ENCODE measurements at places on chromosomes 3 and 15.

GRCh38 chr3:119600732-119601131, 3.0 kb downstream of the PLA1A start:
- no peak for DNase-seq

GRCh38 chr15:57306161-57306943, 70.0 kb upstream of the CGNL1 start:
- peak; percentile 72 for DNase-seq

DNA sequence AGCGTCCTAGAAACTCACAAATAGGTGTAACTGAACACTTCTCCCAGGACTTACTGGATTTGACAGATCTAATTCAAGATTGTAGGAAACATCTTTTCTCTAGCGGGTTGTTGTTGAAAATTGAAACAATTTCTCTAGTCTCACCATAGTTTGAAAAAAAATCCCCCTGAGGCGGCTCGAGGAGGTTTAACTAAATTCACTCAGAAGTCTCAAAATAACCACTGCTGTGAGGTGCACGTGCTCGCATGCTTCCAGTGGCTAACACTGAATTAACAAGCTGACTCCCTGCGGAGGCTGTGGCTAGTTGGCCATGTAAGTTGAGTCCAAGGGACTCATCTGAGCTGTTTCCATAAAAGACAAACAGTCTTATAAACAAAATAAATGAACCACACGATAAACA, 503.9 kb downstream of the OCA2 start:
- no peak for DNase-seq

DNA sequence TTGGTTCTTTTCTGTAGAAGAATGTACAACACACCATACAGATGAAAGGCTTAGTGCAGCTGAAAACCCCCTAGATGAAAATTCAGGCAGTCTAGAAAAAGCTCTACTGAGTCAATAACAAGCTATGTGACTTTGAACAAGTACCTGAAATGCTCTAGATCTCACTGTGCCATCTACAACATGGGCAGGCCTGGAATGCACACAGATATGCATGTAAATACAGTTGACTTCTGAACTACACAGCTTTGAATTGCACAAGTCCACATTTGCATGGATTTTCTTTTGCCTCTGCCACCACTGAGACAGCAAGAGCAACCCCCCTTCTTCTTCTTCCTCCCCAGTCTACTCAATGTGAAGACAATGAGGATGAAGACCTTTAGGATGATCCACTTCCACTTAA, 98.4 kb downstream of the CNTN3 start:
- no peak for DNase-seq

DNA sequence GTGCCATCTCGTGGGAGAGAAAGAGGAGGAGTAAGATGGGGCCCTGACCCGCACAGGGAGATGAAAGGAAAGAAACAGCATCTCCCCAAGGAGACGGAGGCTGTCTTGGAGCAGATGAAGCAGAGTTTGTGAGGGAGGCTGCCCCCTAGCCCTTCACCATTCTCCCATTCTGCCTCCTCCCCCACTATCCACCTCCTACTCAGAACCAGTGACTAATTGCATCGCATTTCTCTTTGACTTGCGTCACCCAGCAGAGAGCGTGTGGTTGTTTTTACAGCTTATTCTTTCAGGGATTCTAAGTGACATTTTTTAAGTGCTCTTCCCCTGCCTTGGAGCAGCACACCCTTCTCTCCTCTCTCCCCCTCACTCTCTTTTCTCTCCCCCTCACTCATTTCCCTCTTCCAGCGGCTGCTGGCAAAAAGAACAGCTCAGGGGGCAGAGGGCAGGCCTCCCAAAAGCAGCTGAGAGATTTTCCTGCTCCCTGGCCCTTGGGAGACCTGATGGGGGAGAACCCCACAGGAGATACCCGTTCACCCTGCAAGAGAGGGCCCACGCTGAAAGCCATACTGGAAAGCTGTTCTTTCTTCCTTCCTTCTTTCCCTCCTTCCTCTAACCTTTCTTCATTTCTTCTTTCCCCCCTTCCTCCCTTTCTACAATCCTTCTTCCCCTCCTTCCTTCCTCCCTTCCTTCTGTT, 91.8 kb downstream of the MRPL46 start:
- no peak for DNase-seq

DNA sequence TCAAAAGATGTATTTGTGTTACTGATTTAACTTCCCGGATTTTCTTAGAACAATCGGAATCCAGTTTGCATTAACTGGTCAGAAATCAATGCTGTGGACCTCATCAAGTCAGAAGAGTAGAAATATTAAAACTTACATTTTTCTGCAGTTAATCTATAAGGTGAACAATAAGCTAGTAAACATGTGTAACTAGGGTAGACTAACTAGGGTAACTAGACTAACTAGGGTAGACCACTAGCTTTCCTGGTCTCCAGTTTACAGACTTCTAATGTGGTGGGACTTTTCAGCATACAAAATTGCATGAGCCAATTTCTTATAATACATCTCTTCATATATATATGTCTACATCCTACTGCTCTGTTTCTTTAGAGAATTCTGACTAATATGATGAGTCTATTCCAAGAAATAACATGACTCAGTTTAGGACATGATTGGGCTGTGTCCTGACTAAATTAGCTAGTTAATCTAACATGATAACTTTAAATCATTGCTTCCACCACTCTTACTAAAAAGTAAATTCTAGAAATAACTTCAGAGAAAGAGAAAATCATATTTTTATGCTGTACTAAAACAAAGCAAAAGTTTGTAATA, 5.3 kb downstream of the PLSCR2 start:
- no peak for DNase-seq

GRCh38 chr15:101641894-101642293, 10.3 kb downstream of the TM2D3 start:
- peak; percentile 25 for DNase-seq

- no peak for DNase-seq
These were observed 1.8 kb downstream of the GORASP1 start for GRCh38 chr3:39105687-39106063.

DNA sequence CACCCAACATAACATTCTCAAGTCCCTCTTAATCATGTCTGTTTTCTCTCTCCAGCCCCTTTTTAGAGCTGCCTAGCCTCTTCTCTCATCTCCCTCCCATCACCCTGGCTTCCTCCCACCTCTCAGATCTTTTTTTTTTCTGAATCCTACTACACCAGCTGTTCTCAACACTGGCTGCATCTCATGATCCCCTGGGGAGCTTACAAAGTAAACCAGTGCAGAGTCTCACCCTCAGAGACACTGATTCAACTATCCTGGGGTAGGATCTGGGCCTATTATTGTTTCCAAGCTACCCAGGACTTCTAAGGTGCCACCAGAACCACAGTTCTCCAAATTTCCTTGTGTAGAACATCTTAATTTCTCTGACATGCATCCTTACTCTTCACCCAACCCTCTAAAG, 50.3 kb upstream of the ACAN start:
- DNase-seq: no peak

DNA sequence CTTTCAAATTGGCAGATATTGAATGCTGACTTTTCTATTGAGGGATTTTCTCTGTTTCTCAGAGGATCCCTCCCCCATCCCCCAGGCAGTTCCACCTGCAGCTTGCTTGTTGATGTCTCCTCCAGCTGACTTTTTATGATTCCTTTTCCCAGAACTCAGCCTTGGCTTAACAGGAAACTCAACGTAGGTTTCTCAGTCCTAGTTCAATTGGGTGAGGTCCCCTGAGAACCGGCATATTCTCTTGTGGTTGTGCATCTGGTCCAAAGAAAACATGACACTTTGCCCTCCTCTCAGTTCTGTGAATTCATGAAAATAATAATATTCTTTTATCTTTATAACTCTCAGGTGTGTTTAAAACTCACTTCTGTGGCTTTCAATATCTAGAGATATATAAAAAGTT, 1222.1 kb downstream of the OTOL1 start:
- DNase-seq: no peak

- DNase-seq: no peak
These were observed 20.7 kb downstream of the TPM1 start for GRCh38 chr15:63063164-63063756.

GRCh38 chr3:30683769-30684168, 77.4 kb downstream of the TGFBR2 start:
- DNase-seq: no peak

DNA sequence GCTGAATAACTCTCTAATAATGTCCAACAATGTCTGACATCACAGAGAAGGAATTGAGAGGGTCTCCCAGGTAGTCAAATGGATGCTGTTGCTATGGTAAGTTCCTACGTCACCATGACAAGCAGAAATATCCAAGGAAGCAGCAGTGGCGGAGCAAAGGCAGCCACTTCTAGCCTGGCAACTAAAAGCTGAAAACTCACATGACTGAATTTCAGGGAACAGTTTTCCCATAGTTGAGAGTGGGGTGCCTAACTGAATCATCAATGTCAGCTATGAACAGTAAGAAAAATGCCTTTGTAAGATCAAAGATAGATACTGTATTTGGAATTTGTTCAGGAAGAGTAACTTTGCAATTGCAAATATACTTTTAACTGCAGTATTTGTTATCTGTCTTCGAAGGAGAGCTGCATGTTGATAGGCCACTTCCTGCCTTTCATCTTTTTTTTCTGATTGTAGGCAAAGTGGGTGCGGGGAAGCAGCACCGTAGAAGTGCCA, 161.7 kb downstream of the BBX start:
- DNase-seq: no peak

- DNase-seq: no peak
These were observed 38.8 kb upstream of the PCSK6 start for GRCh38 chr15:101528108-101528916.

GRCh38 chr3:42118762-42119361, 27.7 kb downstream of the TRAK1 start:
- peak; percentile 65 for DNase-seq

GRCh38 chr3:149203758-149204157, 17.9 kb downstream of the CP start:
- DNase-seq: no peak

DNA sequence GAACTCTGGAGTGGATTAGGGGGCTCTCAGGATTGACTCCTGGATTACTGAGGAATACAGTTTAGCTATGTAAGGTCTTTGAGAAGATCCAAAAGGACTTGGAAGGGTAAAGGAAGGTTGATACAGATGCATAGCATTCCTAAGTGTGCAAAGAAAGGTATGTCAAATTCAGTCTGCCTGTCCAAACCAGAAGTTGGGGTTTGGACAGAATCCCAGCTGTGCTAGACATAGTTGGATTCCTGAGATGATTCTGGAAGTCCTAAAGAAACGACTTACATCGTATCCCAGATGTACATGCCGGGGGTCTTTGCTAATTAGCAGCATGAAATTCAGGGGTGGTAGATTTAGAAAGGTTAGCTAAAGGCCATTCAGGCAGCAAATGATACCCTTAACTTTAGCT, 97.7 kb upstream of the TSPAN3 start:
- no peak for DNase-seq

DNA sequence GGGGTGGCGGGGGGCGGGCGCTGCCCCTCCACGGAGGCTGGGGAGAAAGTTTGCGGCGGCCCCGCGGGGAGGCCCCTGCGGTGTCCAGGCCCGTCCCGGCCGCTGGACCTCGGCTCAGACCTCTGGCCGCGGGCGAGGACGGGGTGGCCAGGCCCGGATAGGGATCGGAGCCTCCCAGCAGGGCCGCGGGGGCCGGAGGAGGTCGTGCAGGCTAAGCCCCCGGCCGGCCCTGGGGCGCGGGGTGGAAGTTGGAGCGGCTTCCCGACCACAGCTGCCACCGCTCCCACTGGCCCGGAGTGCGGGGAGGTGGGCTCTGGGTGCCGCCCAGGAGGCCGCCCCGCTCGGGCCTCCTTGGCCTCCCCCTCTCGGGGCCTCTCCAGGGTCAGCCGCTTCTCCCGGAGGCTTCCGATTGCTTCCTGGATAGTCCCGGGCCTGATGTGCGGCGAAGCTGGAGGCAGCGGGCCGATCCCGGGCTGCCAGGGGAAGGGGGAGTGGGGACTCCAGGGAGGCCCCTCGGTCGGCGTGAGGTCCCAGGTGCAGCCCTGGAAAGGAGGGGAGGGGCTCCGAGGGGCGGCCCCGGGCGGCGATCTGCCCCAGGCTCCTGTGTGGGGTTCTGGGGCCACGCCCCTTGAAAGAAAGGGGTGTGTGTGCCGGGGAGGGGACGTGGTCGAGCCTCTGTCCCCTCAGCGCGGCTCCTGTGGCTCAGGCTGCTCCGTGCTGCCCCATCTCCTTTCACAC, 907 bp downstream of the PLXNA1 start:
- DNase-seq: no peak

GRCh38 chr15:42716626-42717025, 20.3 kb downstream of the CDAN1 start:
- DNase-seq: no peak

GRCh38 chr15:100341239-100341749, 481 bp downstream of the ADAMTS17 start:
- DNase-seq: no peak

DNA sequence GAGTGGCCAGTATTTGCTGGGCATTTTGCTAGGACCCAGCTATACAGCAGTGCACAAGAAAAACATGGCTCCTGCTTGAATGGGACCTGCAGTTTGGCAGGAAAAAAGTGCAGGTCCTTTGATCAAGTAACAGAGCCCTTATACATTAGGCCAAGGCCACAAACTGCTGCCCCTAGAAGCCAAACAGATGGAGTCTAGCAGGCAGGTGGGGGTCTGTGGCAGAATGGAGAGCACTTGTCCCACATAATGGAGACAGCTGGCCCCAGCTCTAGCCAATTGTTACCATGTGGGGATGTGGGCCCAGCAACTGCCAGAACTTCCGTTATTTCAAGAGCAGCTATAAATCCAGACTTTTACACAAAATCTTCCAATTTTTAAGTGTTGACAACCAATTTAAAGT, 79.3 kb downstream of the SHQ1 start:
- no peak for DNase-seq

DNA sequence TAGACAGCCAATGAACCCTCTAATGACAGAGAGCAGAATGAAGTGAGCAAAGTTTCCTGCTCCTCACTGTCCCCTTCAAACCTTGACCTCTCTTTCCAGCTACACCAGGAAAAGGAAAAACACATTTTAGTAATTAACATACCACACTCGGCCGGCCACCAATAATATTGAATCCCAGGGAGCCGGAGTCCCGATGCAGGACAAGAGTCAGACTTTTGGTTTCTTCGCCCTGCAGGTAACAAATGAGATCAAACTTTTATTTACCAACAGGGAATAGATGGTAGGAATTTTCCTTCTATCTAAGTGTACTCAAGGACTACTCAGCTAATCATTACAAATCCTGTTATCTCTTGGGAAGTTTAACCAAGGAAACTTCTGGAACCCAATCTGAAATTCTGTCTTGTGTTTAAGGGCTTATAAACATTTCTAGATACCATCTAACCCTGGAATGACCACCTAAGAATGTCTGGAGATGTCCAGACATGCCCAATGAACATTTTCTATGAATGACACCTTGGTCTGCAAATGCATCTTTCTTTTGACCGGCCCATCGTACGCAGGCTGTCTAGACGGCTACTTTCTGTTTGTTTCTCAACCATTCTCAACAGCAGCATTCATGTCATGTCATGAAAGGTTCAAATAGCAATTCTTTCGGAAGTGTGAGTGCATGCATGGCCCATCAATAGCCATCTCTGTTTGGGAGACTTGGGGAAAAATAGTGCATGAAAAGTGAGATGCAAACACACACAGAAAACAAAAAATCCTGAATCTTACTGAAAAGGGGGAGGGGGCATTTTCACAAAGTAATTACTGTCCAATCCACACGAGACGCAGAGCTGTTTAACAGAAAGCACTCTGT, 16.1 kb downstream of the PDZRN3 start:
- peak; percentile 81 for DNase-seq

All from COLO829 (cell line).